ENCODE measurements at places on chromosomes 16 and 17.
A peak's percentile ranks its signal among the peaks of the same experiment; 100 is the strongest.

DNA sequence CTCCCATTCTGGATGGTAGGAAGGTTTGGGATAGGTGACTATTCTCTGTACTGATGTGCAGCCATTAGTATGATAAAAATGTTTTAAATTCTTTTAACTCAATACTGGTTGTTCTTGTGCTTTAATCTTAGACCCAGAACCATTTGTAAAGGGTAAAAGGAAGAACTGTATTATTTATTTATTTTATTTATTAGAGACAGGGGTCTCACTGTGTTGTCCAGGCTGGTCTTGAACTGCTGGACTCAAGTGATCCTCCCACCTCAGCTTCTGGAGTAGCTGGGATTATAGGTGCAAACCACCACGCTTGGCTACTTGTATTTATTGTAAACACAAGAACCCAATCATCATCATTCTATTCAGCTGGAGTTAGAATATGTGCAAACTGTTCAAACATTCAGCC is 2.2 kb upstream of the MOSMO start:
- no peak for DNase-seq

DNA sequence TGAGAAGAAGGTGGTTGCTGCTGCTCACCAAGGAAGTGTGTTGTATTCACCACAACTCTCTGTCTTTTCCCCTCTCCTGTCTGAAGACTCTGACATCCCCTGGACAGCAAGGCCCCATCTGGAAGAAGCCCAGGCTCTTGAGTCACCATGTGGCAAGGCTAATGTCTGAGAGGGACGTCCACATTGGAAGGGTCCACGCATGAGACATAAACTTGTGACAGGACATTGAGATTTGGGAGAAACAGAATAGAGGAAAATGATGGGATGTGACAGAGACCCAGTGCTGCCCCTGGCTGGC is 176.5 kb downstream of the IRF8 start:
- DNase-seq, result no peak

DNA sequence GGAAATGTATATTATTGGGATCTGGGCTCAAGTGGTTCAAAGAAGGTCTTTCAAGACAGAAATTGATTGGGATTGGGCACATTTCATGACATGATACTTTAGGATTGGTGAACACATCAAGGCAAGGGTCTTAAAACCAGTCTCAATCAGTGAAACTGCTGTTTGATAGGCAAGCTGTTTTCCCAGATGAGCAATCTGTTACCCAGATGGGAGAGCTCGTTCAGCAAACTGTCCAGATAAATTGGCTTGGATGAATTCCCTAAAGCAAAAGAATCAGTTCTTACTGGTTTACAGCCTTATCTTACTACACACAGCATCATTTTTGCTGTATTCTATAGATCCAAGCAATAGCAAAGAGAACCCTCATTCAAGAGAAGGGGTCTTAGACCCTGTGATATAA is 31.0 kb upstream of the CNEP1R1 start:
- DNase-seq, result no peak

- DNase-seq, result no peak
Observed at GRCh38 chr17:77002103-77003045, 134.2 kb downstream of the MGAT5B start.

DNA sequence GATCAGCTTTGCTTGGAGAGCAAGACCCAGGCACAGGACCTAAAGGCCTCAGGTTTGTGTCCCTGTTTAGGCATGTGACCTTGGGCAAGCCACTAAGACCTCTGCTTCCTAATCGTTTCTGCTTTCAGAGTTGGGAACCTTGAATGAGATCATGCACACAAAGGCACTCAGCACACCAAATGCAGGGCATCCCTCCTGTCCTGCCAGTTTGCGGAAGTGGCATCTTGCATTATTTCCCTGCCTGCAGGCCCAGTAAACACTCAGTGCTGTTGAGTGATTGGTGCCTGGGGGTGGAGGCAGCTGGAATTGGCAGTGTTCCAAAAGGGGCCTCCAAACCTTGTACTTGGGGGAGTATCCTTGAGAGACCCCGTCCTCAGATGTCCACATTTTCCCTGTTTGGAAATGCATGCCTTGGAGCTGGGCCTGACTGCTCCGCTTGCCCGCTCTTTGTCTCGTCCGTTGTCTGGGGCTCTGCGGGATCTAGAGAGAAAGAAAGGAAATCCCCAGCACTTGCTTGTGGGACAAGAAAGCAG is 28.7 kb downstream of the MRM1 start:
- no peak for DNase-seq

GRCh38 chr17:57356719-57357391 is 100.5 kb downstream of the MSI2 start:
- no peak for DNase-seq

- DNase-seq, result no peak
Observed at GRCh38 chr17:57935833-57936807, 19.1 kb downstream of the CUEDC1 start.

GRCh38 chr17:8965394-8966168 is at the start of gene PIK3R5:
PIK3R5 (minus strand) TSS chr17:8965707; CDS start chr17:8911494, 54,213 bp downstream.
- no peak for DNase-seq

DNA sequence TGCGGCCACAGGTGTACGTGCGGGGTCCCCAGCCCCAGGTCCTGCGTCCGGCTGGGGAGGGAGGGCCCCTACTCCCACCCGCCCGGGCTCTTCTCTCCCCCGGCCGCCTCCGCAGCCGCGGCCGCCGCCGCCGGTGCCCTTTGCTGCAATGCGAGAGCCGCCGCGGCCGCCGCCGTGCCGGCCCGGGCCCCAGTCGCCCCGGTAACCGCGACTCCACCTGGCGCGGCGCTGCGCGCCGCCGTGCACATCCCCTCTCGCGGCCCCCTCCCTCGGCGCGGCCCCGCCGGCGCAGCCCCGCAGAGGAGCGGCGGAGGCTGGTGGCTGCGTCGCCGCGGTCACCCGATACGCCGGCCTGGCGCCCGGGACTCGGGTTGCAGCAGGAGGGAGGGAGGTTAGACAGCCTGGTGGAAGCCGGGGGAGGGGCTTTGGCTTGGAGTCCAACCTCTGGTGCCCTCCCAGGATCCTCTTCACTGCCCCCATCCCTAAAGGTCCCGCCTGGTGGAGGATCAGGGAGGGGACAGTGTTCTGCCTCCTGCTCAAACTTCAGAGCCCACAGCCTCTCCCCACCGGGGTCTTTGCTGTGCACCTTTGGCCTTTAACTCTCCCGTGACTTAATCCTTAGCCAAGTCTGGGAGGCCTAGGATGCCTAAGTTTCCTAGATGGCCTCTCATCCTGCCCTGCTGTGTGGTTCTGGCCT is 32.9 kb downstream of the SRCIN1 start:
- DNase-seq, result no peak

- peak; percentile 96 for DNase-seq
Observed at GRCh38 chr17:1779571-1780131, 17.8 kb downstream of the SERPINF1 start.

DNA sequence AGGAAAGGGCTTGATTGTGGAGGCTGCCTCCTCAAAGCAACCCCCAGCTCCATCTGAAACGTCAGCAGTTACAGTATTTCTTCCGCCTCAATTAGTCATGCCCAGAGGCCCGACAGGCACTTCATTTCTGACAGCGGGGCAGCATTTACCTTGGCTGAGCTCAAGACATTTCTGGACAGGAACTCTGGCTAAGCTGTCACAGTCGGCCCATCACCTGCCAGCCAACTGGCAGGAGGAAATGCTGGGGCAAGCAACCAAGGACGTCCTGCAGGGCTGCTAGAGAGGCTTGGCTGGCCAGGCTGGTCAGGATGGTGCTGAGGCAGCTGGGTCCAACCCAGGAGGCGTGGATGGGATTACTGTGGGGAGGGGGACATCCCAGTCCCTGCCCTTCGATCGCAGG is 27.8 kb downstream of the PLXDC1 start:
- DNase-seq, result no peak

DNA sequence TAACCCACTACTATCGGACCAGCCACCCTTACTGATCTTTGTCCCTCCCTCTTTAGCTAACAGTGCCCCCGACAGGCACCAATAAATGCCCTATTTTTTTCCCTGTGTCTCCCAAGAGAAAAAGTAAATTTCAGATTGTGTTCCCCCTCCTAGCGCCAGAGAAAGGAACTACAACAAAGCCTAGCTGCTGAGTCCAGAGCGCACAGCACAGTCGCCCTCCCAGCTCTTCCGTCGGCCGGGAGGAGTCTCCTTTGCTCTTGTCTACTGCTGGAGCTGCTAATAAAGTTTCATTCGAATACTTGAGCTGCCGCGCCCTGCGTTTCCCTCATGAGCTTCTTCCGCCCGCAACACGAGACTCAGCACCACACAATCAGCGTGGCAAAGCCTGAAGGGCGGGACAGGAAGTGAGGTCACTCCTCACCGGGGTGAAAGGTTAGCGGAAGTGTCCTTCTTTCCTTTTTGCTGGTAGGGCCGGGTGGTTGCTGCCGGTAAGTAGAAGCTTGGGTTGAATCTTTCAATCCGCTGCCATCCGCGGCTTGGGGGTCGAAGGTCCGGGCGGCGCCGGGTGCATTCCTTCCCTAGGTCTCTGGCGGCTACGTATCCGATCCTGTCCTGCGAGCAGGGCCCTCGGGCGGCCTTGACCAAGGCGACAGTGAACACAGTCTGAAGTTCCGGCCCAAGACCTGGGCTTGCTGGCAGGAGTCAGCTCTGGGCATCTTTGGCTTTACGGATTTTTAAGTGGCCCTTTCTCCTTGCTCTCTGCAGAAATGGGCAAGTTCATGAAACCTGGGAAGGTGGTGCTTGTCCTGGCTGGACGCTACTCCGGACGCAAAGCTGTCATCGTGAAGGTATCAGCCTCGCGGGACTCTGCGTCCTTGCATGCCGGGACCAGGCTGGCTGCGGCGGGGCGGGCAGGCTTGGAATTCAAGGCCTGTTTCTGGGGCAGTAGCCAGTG is at the start of gene RPL27:
Gene RPL27, plus strand, starts transcription at position 436 of the 955 bp plus-strand sequence. Its CDS starts 332 bp downstream, at position 768.
- DNase-seq, result peak; percentile 100

- DNase-seq, result no peak
Observed at GRCh38 chr16:49556249-49556605, 182.6 kb downstream of the C16orf78 start.

DNA sequence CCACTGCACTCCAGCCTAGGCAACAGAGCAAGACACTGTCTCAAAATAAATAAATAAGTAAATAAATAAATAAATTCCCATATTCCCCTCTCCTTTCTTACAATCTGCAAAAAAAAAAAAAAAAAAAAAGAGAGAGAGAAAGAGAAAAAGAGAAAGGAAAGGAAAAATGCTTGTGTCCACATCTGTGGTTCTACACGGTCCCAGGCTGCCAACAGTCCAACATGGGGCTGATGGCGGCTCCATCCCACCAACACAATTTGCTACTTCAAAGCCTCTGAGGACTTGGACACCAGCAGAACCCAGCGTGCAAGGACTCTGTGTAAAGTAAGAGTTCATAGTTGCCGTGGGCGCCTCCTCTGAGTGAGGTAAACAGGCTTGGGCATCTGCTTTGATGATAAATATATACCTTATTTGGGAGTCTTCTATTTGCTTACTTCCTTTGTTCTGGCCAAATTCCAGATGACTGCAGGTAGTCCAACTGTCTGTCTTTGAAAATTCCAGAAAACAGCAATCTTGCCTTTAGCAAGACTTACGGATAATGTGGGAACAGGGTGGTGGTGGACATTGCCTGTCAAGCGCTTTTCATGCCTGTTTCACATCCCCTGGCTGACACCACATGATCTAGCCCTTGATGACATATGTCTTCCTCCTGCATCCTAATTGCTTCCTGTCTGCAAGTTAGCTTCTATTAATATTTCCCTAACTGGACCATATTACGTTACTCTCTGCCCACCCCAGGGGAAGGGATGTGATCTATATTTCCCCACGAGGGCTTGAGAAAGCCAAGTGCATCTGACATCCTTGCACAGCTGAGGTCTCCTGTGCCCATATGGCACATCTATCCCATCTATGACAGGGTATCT is 10.1 kb downstream of the LITAF start:
- no peak for DNase-seq

Measured in lower leg skin (tissue), 4 donors.